GM23248 (cell line): ENCODE measurements at places on chromosomes 7 and 10. TPM values are rescaled to one million over a fixed set of nuclear protein-coding genes. Genes with fewer than 3 reads are reported as not detected.

Gene SUN3
- not detected in 2 replicates for polyA plus RNA-seq

Gene PON1
- not detected in 2 replicates for polyA plus RNA-seq

Gene ABCC2
- polyA plus RNA-seq, result 0.19 and 0.20 TPM in 2 replicates

Gene ZNF789
- 4.5 and 5.3 TPM in 2 replicates for polyA plus RNA-seq

Gene STAG3
- polyA plus RNA-seq, result 0.65 and 1.1 TPM in 2 replicates

Gene OGDHL
- polyA plus RNA-seq, result not detected in 2 replicates

Gene ERLIN1
- polyA plus RNA-seq, result 62.5 and 63.3 TPM in 2 replicates

Gene ZNF853
- not detected in 2 replicates for polyA plus RNA-seq
